Activated naive CD8-positive, alpha-beta T cell treated with anti-CD3 and anti-CD28 coated beads, Interleukin-2, amount 50 U/mL, for 24 hours (primary cell): ENCODE measurements at places on chromosomes 4 and X.

GRCh38 chr4:174742561-174742960 lies 86.5 kb downstream of the GLRA3 start:
- no peaks in the 10 kb centered on the region for H3K27me3 ChIP-seq
- no peaks in the 10 kb centered on the region for H3K36me3 ChIP-seq
- H3K4me1 ChIP-seq, result no peaks in the 10 kb centered on the region
- no peak overlapping the region for H3K27ac ChIP-seq

DNA sequence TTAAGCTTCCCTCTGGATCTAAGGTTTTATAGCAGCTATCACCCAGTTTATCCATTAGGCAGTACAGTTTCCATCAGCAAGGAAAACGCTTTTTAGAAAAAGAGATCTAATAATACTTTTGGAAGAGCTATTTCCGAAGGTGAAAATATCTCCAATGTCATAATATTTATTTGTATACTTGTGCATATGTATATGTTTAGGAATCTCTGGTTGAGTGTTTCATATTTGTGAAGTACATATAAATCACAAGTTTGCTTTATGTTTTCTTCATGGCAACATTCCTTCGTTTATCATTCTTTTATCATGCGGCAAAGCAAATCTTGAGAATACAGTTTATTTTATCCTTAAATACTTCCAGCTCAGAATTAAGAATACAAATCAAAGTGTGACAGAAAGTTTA lies 6.2 kb upstream of the PCDH18 start:
- H3K4me1 ChIP-seq, result no peaks in the 10 kb centered on the region
- no peaks in the 10 kb centered on the region for H3K27me3 ChIP-seq
- no peak overlapping the region for H3K4me3 ChIP-seq
- no peaks in the 10 kb centered on the region for H3K36me3 ChIP-seq
- DNase-seq, result no peak
- H3K27ac ChIP-seq, result no peak overlapping the region

DNA sequence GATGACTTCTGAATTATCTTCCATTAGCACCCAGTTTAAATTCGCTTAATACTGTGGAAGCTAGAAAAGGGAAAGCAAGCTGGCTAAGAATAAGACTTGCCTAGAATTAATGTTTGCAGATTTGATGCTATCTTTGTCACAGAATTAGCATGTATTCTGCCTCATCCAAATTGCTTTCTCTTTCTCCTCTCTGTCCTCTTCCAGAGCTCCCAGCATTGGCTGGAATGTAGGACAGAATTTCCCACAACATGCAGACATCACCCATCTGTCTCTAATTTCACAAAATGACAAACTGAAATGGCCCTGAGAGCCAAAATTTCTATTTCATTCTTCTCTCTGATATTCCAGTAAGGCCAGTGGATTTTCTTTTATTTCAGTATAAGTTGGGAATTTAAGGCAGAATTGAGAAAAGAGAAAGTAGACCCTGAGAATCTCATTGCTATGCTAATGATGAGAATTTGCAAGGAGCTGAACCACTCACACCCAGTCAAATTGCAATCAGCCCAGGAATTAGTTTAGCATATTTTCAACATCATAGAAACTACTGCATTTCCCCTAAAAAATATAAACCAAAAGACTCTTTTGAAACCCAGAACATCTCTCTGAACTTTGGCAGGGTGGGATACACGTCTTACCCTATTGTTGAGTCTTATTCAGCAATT lies 188.8 kb downstream of the RCHY1 start:
- H3K27ac ChIP-seq, result no peak overlapping the region
- H3K4me1 ChIP-seq, result no peaks in the 10 kb centered on the region
- DNase-seq, result no peak
- no peaks in the 10 kb centered on the region for H3K27me3 ChIP-seq
- H3K36me3 ChIP-seq, result no peaks in the 10 kb centered on the region

- no peak overlapping the region for H3K4me3 ChIP-seq
- DNase-seq, result no peak
- no peak overlapping the region for H3K27ac ChIP-seq
- no peaks in the 10 kb centered on the region for H3K36me3 ChIP-seq
- H3K4me1 ChIP-seq, result no peaks in the 10 kb centered on the region
- no peaks in the 10 kb centered on the region for H3K27me3 ChIP-seq
Observed at GRCh38 chr4:125719987-125720386, 405.2 kb downstream of the FAT4 start.

- H3K36me3 ChIP-seq, result no peaks in the 10 kb centered on the region
- H3K4me3 ChIP-seq, result no peak overlapping the region
- H3K4me1 ChIP-seq, result no peaks in the 10 kb centered on the region
- no peak for DNase-seq
- no peak overlapping the region for H3K27ac ChIP-seq
Observed at GRCh38 chrX:3514996-3515395, 168.5 kb upstream of the MXRA5 start.

DNA sequence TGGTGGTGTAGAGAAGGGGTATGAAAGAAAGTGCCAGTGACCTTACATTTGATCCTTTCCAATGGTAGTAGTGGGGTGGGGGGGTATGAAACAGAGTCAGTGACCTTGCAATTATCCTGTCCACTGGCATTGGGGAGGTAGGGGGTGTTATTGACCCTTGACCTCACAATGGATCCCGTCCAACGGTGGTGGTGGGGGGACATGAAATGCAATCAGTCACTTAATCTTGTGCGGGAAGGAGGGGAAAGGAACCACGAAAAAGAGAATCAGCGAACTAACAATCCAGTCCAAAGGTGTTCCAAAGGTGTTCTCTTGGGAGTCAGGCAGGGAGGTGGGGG lies 619 bp upstream of the PDK3 start:
- no peak for DNase-seq
- H3K4me1 ChIP-seq, result peaks cover 37% of the 10 kb centered on the region
- H3K36me3 ChIP-seq, result peaks cover 3% of the 10 kb centered on the region
- H3K27me3 ChIP-seq, result no peaks in the 10 kb centered on the region
- H3K27ac ChIP-seq, result peak overlapping the region; percentile 79

DNA sequence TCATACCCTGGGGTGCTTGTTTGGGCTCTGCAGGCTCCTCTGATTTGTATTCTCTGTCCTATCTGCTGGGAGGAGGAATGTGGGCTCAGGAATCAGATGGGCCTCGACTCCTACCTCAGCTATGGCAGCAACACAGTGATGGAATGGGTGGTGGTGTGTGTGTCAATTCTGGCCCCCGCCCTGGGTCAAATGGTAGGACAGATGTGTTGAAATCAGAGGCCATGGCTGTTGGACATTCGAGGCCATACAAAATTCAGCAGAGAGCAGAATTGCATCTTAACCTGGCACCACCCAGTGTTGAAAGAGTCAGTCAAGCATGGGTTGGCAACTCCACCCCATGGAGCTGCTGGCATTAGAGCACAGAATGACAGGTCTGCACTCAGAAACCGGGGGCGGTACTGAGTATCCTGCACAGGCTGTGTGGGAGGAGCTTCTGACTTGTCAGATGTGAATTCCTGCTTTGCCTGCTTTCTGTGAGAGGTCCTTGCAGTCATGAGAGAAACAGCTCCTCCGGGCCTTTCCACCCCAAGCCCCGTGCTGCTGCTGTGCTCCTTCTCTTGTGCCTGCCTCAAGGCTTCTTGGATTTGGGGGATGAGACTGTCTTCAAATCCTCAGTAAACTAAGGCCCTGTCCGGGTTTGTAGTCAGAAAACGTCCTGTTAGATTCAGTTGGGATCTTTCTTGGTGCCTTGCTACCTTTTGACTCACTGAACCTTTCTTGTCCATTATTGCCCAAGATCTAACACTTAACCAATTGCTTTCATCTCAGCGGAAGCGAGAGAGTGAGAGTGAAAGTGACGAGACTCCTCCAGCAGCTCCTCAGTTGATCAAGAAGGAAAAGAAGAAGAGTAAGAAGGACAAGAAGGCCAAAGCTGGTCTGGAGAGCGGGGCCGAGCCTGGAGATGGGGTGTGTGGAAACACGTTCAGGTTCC lies 13.0 kb downstream of the DKC1 start:
- H3K4me3 ChIP-seq, result no peak overlapping the region
- H3K27ac ChIP-seq, result peak overlapping the region; percentile 46
- H3K4me1 ChIP-seq, result peaks cover 25% of the 10 kb centered on the region
- no peaks in the 10 kb centered on the region for H3K27me3 ChIP-seq
- no peak for DNase-seq

- peaks cover 16% of the 10 kb centered on the region for H3K4me1 ChIP-seq
- DNase-seq, result no peak
- H3K36me3 ChIP-seq, result no peaks in the 10 kb centered on the region
- no peaks in the 10 kb centered on the region for H3K27me3 ChIP-seq
- no peak overlapping the region for H3K27ac ChIP-seq
Observed at GRCh38 chr4:10983268-10983667, 298.7 kb upstream of the CLNK start.

GRCh38 chr4:10521424-10521823 lies 64.2 kb upstream of the ZNF518B start:
- H3K27ac ChIP-seq, result no peak overlapping the region
- H3K4me1 ChIP-seq, result no peaks in the 10 kb centered on the region
- no peaks in the 10 kb centered on the region for H3K27me3 ChIP-seq
- DNase-seq, result no peak
- no peak overlapping the region for H3K4me3 ChIP-seq

DNA sequence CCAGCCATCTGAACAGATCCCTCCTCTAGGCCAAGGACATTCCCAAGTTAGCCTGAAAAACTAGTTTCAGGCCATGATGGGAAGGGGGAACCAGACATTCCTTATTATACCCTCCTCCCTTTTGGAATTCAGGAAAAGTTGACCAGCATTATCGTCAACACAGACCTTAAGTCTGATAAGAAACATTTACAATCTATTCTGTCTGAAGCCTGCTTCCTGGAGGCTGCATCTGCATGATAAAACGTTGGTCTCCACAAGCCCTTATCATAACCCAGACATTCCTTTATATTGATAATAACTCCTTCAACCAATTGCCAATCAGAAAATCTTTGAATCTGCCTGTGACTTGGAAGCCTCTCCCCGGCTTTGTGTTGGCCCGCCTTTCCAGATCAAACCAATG lies 44.3 kb downstream of the EFHC2 start:
- no peak overlapping the region for H3K4me3 ChIP-seq
- H3K27me3 ChIP-seq, result no peaks in the 10 kb centered on the region
- DNase-seq, result no peak
- H3K27ac ChIP-seq, result no peak overlapping the region

DNA sequence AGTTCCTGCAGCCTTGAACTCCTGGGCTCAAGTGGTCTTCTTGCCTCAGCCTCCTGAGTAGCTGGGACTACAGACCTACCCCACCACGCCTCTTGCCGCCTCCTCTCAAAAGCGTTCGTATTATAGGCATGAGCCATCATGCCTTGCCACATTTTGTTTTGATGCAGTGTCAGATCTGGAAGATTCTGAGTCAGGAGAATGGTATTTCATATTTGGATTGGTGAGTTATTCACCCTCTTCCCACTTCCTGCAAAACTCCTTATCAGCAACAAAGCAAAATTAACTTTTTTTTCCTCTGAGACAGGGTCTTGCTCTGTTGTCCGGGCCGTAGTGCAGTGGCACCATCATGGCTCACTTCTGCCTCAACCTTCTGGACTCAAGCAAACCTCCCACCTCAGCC lies 29.6 kb downstream of the REST start:
- peaks cover 8% of the 10 kb centered on the region for H3K4me1 ChIP-seq
- H3K4me3 ChIP-seq, result no peak overlapping the region
- H3K27ac ChIP-seq, result no peak overlapping the region
- peaks cover 13% of the 10 kb centered on the region for H3K36me3 ChIP-seq
- no peak for DNase-seq

- DNase-seq, result no peak
- H3K4me1 ChIP-seq, result no peaks in the 10 kb centered on the region
- no peak overlapping the region for H3K27ac ChIP-seq
Observed at GRCh38 chrX:152588206-152588605, 49.5 kb upstream of the GABRQ start.

GRCh38 chr4:142886566-142886965 lies 40.5 kb upstream of the INPP4B start:
- H3K4me3 ChIP-seq, result no peak overlapping the region
- no peak overlapping the region for H3K27ac ChIP-seq
- H3K4me1 ChIP-seq, result no peaks in the 10 kb centered on the region
- no peak for DNase-seq
- H3K36me3 ChIP-seq, result no peaks in the 10 kb centered on the region

DNA sequence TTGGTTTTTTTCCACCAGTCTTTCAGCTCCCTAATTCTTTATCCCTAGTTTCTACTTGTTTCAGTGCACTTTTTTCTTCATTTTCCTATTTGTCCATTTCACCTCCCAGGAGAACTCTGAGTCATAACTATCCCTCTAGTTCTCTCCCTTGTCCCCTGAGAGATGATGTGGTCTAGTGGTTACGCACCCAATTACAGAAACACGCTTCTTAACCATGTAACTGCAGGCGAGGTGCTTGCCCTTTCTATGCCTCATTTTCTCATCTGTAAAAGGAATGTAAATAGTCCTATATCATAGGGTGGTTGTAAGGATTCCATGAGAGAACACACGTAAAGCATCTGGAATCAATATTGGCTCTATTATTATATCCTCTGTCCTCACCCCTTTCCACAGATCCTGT lies 8.8 kb upstream of the GRPR start:
- peaks cover 11% of the 10 kb centered on the region for H3K4me1 ChIP-seq
- DNase-seq, result no peak
- H3K27me3 ChIP-seq, result no peaks in the 10 kb centered on the region
- no peaks in the 10 kb centered on the region for H3K36me3 ChIP-seq
- no peak overlapping the region for H3K27ac ChIP-seq

GRCh38 chr4:95058991-95059390 lies 301.2 kb downstream of the BMPR1B start:
- H3K4me3 ChIP-seq, result no peak overlapping the region
- DNase-seq, result no peak
- H3K4me1 ChIP-seq, result peaks cover 2% of the 10 kb centered on the region
- no peaks in the 10 kb centered on the region for H3K27me3 ChIP-seq
- H3K27ac ChIP-seq, result no peak overlapping the region

GRCh38 chrX:65674204-65674893 lies 6.9 kb downstream of the MSN start:
- H3K36me3 ChIP-seq, result peaks cover 77% of the 10 kb centered on the region
- peak overlapping the region; percentile 99 for H3K27ac ChIP-seq
- H3K27me3 ChIP-seq, result no peaks in the 10 kb centered on the region
- H3K4me3 ChIP-seq, result peak overlapping the region; percentile 89
